CD4-positive, CD25-positive, alpha-beta regulatory T cell (primary cell): ENCODE measurements at places on chromosomes 5 and 9.

DNA sequence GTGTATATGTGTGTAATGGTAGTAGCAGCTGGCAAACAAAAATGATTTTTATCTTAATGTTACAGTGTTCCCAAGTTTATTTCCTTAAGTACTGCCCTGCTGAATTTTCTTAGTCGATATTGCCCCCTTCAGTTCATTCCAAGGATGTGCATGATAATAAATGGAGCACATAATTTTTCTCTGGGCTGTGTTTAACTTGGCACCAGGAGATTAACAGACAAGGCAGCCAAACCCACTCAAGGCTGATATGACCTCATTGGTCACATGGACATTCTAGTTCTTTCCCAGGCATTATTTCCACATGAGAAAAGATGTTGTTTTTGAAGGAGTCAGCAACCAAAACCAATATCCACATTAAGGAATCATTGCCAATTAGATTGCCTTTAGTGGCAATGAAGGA is 61.8 kb downstream of the COX7C start:
- no peak for DNase-seq

DNA sequence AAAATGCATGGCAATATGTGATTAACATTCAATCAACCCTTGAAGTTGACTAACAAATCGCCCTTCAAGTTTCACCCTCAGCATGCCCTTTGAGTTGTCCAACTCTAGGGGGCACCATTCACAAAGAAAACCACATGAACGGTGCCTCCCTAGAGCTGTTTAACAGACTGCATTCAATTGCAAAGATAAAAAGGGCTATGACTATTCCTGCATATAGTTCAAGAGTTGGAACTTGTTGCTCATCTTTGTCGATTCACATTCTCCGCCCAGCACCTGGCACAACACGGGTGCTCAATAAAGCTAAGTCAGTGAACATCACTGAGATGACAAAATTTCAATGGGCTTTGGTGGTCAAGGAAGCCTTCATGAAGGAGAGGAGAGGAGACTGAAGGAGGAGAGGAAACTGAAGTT is 69.6 kb upstream of the SLC30A5 start:
- DNase-seq, result no peak

GRCh38 chr5:133273661-133274596 is 222.1 kb downstream of the HSPA4 start:
- no peak for DNase-seq

GRCh38 chr5:2750026-2750757 is 1.3 kb downstream of the IRX2 start:
- DNase-seq, result no peak

GRCh38 chr5:54936201-54936600 is 49.2 kb downstream of the ESM1 start:
- no peak for DNase-seq

- no peak for DNase-seq
Measured at GRCh38 chr9:109725460-109725859, 54.5 kb upstream of the PALM2AKAP2 start.

DNA sequence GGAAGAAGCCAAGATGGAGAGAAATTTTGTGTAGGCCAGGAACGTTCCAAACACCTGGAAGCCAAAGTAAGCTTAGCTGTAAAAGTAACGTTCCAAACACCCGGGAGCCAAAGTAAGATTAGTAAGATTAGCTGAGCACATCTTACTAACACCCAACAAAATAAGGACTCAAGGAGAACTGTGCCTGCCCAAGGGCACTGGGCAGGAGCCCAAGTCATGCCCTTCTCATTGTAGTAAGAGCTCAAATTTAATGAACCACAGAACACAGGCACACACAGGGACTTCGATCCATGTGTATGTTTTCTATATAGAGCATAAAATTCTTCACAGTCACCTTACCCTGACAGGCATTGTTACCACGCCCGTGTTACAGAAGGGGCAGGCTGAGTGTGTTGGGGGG is 36.1 kb upstream of the NXNL2 start:
- no peak for DNase-seq

GRCh38 chr9:5529683-5530221 is 19.4 kb downstream of the PDCD1LG2 start:
- DNase-seq, result no peak

- no peak for DNase-seq
Measured at GRCh38 chr9:99127356-99128132, 22.6 kb downstream of the TGFBR1 start.

- DNase-seq, result no peak
Measured at GRCh38 chr5:170846416-170846815, 15.4 kb upstream of the RANBP17 start.

DNA sequence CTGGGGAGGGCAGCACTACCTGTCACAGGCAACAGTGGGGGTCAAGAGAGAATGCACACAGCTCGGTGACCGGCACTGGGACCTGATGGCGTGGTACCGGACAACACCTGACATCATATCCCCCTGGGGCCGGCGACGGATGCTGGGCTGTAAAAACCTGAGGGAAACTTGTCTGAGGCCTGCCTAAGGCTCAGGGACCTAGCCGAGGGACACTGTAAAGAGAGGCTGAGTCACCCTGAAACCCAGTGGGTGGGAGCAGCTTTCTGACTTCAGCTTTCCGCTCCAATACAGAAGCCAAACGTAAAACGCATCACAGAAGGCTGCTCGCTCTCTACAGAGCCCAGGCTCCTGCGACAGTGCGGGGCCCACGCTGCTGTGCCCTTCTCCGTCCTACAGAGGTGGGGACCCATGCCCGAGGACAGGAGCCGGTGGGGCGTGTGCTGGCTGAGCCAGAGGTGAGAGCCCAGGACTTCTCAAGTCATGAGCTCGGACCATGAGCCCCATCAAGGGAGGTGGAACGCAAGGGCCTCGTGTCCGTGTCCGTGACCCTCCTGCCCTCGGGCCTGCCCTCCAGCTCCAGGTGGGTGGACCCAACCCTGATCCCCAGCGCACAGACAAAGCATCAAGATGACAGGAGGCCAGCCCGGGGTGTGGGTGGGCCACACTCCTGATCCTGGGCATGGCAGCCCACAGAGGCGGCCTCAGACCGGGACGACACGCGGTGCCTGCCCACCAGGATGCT is 5.3 kb downstream of the RALGDS start:
- DNase-seq, result peak; percentile 63

DNA sequence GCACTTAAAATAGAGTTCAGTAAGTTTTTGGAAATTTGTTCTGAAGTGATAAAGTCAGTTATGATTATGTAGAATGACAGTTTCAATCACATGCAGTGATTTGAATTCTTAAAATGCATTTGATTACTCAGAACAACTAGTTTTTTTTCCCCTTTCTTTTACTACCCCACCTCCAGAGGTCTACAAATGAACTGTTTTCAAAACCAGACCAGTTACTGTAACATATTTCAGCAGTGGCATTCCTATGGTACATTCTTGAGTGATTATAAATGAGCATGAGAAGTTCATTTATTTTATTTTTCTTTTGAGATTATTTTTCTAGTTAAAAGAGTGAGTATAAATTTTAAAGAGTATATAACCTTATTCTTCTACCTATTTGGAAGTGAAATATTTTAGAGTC is 71.6 kb downstream of the NNT start:
- no peak for DNase-seq

- DNase-seq, result peak; percentile 23
Measured at GRCh38 chr9:6630502-6631206, 14.9 kb downstream of the GLDC start.

DNA sequence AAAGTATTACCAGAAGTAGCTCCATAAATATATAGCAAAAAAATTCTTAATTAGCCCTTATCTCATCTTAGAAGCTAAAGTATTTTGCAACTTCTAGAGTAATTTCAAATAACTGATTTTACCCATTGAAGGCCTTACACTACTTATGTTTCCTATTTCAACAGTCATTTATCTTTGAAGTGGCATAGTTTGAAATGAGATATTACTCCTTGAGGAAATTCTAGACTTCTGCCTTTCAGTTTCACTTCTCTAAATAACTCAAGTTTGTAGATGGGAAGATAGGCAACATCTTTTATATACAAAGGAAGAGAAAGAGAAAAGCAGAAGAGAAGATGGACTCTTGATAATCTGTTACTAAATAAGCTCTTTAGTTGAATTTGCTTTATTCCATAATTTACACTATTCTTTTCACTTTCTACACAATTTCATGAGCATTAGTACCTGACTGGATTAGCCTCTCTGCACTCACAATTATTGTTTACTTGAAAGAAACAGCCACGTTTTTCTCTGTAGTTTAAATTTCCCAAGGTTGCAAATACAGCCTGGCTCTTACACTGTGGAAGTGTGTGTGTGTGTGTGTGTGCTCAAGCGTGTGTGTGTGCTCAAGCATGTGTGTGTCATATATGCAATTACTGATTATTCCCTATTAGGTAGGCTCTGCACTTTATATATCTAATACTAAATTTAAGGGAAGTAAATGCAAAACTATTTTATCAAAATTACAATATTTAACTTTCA is 60.6 kb upstream of the EMB start:
- DNase-seq, result no peak

DNA sequence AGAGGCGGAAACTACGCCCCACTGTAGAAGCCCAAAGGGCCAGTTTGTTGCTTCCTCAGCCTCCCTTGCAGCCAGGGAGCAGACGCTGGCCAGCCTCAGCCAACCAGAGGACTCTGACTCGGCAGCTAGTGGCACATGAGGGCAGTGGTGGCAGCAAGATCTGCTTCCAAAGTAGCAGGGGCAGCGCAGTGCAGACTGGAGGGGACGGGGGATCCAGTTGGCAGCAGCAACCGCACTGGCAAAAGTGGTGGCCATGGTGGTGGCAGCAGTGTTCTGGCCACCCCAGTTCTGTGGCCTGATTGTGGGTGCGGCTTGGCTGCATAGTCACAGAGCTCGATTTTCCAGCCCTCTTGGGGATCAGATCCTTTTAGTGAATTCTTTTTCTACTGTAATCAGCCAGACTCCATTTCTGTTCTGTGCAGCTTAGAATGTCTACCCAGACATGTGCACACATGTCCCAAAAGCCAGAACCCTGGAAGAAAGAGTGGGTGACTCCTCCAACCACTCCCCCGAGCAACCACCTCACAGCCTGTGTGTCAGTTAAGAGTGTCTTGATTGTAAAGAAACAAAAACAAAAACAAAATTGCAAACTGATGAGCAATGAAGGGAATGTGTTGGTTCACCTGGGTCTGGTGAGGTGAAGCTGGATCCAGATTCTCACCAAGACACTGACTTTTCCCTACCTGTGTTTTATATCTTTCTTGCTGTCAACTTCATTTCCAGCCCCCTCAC is 11.0 kb upstream of the ZBTB43 start:
- DNase-seq, result no peak

DNA sequence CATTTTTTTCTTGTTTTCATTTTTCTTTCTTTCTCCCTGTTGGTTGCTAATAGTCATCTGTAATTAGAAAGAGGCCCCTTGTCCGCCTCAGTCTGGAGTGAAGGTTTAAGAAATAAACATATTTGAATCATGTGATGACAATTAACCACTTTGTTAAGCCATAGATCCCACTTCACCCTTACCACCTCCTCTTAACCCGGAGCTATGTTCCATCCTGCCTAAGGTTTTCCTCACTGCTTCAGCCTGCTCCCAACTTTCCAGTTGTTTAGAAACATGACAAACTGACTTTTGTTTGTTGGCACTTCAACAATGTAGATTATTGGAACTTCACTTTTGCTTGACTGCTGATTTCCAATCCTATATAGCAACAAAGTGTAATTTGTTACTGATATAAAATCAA is 37.4 kb upstream of the SSBP2 start:
- DNase-seq, result no peak

- no peak for DNase-seq
Measured at GRCh38 chr5:1823381-1824034, 22.3 kb downstream of the NDUFS6 start.

DNA sequence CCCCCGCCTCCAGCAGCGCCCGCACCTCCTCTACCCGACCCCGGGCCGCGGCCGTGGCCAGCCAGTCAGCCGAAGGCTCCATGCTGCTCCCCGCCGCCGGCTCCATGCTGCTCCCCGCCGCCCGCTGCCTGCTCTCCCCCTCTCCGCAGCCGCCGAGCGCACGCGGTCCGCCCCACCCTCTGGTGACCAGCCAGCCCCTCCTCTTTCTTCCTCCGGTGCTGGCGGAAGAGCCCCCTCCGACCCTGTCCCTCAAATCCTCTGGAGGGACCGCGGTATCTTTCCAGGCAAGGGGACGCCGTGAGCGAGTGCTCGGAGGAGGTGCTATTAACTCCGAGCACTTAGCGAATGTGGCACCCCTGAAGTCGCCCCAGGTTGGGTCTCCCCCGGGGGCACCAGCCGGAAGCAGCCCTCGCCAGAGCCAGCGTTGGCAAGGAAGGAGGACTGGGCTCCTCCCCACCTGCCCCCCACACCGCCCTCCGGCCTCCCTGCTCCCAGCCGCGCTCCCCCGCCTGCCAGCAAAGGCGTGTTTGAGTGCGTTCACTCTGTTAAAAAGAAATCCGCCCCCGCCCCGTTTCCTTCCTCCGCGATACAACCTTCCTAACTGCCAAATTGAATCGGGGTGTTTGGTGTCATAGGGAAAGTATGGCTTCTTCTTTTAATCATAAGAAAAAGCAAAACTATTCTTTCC is 19.3 kb downstream of the CDKN2A start:
- peak; percentile 67 for DNase-seq

DNA sequence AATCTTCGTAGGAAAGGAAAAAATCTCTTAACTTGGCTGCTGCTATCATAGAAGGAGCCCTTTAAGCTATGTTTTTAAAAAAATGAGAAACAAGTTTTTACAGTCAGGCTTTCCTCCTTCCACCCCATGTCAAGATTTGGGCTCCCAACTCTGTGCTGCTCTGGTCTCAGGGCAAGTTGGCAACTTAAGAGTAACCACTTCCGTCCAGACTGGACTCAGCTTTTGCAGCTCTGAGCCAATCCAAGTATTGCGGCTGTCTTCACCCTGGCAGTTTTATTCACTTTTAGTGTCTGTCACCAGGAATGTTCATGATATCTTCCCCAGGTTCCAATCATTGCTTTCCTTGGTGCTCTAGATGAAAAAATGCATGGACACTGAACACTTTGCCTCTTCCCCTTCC is 115.9 kb upstream of the GAS1 start:
- no peak for DNase-seq

DNA sequence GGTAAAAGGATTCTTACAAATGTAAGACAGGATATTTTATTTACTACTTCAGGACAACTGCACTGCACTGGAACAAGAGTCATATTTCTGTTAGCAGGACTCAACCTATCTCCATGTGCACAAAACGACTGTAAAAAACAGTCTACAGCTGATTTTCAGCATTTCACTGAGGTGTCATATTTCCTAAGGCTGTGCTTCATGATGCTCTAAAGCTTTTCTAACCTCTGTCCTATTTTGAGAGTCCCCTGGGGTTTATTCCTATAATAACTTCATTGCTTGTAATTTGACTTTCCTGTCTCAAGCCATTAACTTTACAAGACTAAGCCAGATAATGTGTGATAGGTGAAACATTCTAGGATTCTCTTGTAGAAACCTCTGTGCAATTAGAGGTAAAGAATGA is 472.3 kb downstream of the HINT1 start:
- DNase-seq, result no peak

- DNase-seq, result no peak
Measured at GRCh38 chr9:35813434-35814105, 1.3 kb downstream of the HINT2 start.

- no peak for DNase-seq
Measured at GRCh38 chr5:116521173-116521872, 53.3 kb downstream of the SEMA6A start.

DNA sequence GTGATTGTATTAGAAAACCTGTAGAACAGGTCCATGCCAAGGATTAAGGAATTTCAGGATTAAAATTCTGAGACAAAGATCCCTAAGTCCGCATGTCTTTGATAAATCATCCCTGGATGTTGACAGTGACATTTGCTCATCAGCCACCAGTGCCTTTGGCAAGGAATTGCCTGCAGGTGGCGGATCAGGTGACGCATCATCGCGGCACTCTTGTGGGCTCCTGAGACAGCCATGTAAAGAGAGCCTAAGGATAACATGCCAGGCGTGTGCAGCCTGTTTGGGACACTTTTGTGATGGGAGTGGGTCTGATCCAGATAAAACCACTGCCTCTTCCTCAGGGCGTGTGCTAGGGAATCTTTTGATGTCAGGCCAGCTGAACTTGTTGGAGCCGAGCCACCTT is 40.6 kb downstream of the ADCY2 start:
- no peak for DNase-seq
